ENCODE measurements at places on chromosomes 12 and 14. TPM values are rescaled to one million over a fixed set of nuclear protein-coding genes. Genes with fewer than 3 reads are reported as not detected.

The PPP1R36 gene
- 1.1 TPM for total RNA-seq

The RERG gene
- 0.53 TPM for total RNA-seq

The SRGAP1 gene
- 4.5 TPM for total RNA-seq

The SAV1 gene
- total RNA-seq, result 26.9 TPM

The MLF2 gene
- 136 TPM for total RNA-seq

The TAS2R19 gene
- total RNA-seq, result 3.9 TPM

The ERO1A gene
- total RNA-seq, result 486 TPM

The RASSF9 gene
- 2.7 TPM for total RNA-seq

The GRIN2B gene
- total RNA-seq, result under 0.01 TPM

The ESYT1 gene
- total RNA-seq, result 253 TPM

The TAS2R46 gene
- total RNA-seq, result 0.90 TPM

The ENDOU gene
- not detected for total RNA-seq

The CLEC4C gene
- not detected for total RNA-seq

The PZP gene
- not detected for total RNA-seq

The KRT74 gene
- 0.13 TPM for total RNA-seq

The MRPL42 gene
- 131 TPM for total RNA-seq

The PCBP2 gene
- 133 TPM for total RNA-seq

The LRRC43 gene
- under 0.01 TPM for total RNA-seq

The COQ5 gene
- 38.9 TPM for total RNA-seq

Measured in bronchial epithelial cell (primary cell).